Epithelial cell of proximal tubule (primary cell): ENCODE measurements at places on chromosomes 12 and 14.
A peak's percentile ranks its signal among the peaks of the same experiment; 100 is the strongest.

DNA sequence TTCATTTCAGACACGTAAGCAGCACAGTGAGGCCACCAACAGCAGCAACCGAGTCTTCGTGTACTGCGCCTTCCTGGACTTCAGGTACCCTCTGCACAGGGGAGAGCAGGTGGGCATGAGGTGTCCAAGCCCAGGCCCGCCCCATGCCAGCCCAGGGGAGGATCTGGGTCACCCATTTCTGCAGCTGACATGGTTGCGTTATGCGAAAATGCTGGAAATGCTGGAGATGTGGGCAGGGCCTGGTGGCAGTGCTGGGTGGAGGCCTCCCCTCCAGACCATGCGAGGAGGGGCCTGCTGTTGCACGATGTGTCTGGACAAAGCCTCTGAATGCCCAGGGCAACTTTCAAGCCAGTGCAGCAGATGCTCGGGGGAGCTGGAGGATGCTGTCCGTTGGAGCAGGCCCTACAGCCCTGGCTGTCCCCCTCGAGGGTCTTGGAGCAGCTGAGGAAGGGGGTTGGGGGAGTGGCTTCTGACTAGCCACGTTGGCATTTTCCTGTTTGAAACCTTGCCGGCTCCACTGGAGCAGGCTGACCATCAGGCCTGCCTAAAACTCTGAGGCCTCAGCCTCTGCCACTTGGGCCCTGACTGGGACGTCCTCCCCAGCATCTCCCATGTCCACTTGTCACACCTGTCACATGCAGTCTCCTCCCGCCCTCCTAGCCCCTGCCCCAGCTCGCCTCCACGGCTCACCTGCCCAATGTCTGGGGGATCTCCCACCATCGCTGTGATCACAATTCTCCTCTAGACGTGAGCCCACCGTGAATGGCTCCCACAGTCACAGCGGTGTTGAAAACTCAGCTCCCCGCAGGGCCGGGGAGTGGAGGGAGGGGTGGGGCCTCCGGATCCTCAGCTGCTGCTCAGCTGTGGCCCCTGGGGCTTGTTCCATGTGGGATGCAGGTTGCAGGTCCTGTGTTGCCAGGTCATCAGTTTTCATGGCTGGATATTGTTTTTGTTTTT lies 123.4 kb downstream of the ADGRD1 start:
- DNase-seq = no peak

- DNase-seq = no peak
Measured at GRCh38 chr12:57044889-57045288, 5.0 kb downstream of the MYO1A start.

GRCh38 chr12:8446642-8447547 lies 8.9 kb upstream of the CLEC6A start:
- DNase-seq = no peak

DNA sequence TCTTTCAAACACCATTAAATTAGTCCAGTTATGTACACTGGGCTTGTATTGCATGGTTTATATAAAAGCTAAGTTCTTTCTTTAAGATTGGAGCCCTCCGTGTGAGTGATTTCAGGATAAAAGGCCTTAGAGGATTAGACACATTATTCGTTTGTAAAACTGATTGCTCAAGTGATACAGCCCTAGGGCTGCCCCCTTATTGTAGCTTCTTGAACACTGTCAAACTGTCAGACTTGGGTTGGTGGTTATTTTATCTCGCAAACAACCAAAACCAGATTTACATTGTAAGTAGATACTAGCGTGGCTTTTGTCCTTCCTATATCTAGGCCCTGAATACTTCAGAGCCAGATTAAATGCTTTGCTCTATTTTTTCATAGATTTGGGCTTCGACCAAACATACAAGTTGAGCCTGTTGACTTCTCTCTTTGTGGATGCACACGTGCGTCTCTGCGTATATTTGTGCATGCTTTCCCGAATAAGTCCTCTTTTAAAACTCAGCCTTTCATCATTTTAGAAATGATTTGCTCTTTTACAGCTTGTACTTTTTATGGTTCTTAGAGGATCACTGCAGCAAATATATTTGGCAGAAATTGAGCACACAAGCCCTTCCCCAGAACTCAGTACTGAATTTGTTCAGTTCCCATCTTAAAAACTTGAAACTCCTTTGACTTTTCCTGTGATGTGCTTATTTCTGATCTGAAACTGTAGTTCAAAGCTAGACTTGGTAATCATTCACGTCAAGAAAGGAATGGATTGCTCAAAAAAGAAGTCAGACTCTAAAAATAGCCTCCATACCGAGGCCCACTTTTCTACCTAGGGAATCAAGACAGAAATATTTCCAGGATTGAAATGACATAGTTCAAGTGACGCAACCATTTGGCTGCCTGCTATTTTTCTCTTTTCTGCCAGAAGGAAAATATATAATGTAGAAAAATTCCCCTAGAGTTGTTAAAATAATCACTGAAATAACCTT lies 129.5 kb downstream of the ETV6 start:
- DNase-seq = peak; percentile 66

DNA sequence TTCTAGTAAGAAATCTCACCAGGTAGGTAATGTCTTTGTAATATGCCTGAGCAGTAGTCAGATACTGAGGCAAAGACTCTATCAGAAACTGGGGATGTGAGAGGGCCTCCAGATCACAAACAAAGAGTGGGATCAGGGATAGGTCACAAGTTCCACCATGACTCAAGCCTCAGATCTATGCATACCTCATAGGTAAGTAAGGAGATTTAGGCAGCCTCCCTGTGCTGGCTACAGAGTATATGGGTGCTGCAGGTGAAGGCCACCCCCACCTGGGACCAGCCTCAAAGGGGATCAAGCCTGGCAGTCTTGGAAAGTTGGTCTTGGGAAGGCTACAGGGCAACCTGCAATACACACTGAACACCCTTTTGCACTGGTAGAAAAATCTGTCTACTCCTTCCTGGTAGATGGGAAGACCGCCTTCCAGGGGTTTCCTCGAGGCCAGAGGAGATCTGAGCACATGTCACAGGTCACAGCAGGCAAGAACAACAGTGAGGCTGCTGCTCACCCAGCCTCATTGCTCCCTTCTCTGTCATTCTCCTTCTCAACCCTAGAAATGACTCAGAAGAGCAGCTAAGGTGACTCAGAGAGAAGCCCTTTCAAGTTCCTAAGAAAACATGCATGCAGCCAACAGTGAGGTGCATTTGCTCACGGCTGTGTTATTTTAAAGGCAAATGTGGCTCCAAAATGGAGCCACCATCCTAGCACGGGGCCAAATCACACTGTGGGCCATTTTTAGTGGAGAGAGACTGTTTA lies 143.4 kb upstream of the CDKN3 start:
- DNase-seq = peak; percentile 93

GRCh38 chr12:131986361-131986760 lies 36.6 kb downstream of the EP400 start:
- no peak for DNase-seq

DNA sequence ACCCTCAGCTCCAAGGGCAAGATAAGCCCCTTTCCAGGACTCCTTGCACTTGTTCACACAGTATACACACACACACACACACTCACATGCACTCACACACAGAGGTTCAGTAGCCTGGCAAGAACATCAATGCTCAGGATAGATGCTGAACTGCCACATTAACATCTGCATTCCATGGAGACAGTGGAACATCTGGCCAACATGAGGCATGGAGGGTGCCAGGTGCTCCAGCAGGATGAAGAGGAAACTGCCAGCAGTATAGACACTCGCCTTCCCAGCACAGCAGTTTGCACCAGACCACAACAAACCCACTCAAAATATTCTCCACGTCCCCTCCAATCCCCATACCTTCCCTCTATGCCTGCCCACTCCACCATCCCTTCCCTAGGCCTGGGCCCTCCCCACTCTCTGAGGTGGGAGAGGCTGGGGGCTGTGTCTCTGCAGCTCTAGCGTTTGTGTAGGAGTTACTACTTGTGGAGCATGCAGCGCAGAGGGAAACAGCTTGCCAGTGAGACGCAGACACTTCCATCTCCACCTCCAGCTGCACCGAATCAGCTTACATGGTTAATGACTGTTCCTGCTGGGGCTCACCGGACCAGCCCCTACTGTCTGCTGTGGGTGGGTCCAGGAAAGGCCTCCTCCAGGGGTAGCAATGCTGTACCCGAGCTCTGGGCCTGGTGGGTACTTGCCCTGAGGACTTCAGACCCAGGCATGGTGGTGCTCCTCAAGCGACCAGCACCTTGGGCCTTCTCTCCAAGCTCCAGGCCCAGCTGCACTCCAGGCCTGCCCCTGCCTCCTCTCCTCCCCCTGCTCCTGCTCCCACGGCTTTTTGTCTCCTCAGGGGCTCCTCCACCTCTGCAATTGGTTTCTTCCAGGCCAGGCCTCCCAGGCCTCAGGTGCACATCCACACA lies 18.6 kb upstream of the PLEKHG3 start:
- no peak for DNase-seq
